Central memory CD4-positive, alpha-beta T cell (primary cell): ENCODE measurements at places on chromosomes 7 and 10.

GRCh38 chr7:76269895-76270294 lies 32.6 kb upstream of the HSPB1 start:
- no peak for DNase-seq

- no peak for DNase-seq
Observed at GRCh38 chr10:129140921-129141885, 325.8 kb upstream of the MGMT start.

DNA sequence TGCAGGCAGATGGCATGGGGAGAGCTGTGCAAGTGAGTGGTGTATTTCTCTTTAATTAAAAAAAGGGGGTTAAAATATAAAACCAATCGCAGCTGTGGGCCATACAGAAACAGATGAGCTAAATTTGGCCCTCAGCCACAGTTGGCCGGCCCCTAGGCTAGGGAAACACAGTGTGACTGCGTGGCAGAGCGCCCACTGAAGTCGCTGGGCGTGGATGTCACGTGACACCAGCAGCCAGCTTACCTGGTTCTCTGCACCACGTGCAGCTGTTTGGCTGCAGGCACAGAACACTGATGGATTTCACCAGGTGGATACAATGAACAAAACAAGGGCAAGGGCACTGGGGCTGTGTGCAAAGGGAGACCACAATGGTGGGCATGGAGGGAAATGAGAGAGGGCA lies 119.3 kb upstream of the ZNF746 start:
- no peak for DNase-seq

- DNase-seq: no peak
Observed at GRCh38 chr7:103387242-103387641, 39.8 kb downstream of the PSMC2 start.

DNA sequence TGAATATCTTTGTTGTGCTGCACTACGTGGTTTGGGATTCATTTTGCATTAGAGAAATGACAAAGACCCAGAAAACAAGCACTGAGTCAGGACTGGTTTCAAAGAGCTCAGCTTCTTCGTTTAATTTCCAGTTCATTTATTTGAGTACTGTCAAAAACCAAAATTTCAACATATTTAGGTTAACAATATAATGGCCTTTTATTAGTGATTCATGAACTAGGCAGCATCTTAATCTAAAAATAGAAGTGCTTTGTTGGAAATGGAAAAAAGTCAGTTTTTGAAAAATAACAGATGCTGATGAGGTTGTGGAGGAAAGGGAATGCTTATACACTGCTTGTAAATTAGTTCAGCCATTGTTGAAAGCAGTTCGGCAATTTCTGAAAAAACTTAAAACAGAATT lies 856.4 kb downstream of the LRMDA start:
- DNase-seq: no peak

- no peak for DNase-seq
Observed at GRCh38 chr10:65394502-65395297, 1531.1 kb upstream of the LRRTM3 start.

- no peak for DNase-seq
Observed at GRCh38 chr7:67518580-67518979, 521.9 kb downstream of the TYW1 start.

DNA sequence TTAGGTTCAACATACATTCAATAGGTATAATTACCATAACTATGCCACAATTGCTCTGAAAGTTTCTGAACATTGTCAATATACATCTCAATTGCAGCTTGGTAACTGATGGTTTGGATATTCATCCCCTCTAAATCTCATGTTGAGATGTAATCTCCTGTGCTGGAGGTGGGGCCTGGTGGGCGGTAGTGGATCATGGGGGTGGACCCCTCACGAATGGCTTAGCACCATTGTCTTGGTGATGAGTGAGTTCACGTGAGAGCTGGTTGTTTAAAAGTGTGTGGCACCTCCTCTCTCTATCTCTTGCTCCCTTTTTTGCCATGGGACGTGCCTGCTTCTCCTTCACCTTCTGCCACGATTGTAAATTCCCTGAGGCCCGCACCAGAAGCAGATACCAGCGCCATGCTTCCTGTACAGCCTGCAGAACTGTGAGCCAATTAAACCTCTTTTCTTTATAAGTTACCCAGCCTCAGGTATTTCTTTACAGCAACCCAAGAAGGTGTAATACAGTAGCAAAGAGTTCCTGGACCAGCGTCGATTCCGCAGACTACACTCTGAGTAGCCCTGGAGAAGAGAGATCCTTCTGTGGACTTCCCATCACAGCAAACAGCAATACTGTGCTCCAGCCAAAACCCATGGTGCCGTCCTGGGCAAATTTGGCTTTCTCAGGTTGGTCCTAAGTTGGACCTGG lies 83.8 kb upstream of the GRB10 start:
- DNase-seq: no peak

DNA sequence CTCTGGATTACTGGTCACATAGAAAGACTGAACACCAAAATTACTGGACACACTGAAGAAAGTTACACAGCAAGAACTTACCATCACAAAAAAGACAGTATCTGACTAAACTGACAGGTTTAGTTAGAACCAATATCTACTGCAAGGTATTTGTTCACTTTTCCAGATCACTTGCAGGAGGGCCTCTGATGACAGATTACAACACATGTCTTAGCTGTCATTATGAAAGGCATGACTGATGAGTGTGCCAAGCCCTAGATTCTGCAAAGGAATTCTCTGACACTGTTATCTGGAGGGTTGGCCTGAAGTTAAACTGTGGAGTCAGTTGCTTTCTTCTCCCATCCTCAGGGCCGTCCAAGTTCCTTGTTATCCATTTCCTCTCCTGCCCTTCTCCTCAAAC lies 242.7 kb downstream of the KIF20B start:
- no peak for DNase-seq

DNA sequence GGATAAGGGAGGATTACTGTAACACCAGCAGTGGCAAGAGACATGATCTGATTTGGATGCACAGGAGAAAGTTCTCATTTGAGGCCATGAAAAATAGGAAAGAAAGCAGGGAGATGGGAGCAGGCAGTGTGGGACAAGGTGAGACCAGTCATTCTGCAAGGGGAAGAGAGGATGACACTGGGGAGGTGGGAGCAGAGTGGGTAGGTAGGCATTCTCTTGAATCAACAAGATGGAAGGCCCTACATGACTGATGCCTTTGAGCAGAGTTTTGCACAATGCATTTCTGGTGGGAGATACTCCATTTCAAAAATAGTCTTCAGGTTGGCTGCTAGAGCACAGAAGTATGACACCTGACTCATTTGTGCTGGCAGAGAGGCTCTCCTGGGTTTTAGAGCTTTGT lies 10.5 kb downstream of the RPS24 start:
- no peak for DNase-seq

GRCh38 chr7:2360796-2361195 lies 6.2 kb downstream of the EIF3B start:
- no peak for DNase-seq

DNA sequence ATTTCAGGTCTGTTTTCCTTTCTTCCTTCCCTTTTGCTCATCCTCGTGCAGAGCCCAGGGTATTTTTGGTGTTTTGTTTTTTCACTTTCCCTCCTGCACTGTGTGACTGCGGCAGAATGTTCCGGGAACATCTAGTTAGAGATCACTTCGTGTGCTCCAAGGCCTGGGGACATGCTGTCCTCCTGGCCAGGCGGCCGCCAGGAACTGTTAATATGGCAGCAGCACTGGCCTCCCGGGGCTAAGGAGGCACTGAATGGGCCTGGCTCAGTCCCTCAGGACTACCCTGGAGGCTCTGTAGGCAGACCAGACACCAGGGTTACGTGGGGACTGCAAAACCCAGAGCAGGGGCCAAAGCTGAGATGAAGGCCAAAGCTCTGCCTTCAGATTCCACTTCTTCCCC lies 43.1 kb upstream of the TCF7L2 start:
- no peak for DNase-seq

DNA sequence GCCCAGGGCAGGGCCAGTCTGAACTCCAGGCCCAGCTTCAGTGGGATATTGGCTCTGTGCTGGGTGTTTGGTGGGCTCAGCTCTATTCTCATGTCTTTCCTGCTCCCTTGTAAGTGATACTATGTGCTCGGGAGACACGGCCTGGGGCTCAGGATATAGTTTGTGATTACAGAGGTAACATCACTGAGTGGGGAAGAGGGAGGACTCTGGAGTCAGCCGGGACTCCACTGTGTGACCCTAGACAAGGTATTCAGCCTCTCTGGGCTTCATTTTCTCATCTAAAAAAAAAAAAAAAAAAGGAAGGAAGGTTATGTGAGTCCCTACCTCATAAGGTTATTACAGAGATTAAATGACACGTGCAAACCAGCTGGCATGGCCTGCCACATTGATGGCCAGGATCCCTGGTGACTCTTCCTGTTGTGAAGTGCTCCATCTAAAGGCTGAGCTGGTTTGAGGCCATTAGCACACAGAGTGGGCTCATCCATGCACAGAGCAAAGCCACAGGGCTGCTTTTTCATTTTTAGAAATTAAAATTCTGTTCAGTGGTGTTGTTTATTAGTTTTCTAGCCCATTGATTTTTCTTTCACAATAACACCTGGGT lies 15.7 kb downstream of the SLC13A4 start:
- DNase-seq: no peak

DNA sequence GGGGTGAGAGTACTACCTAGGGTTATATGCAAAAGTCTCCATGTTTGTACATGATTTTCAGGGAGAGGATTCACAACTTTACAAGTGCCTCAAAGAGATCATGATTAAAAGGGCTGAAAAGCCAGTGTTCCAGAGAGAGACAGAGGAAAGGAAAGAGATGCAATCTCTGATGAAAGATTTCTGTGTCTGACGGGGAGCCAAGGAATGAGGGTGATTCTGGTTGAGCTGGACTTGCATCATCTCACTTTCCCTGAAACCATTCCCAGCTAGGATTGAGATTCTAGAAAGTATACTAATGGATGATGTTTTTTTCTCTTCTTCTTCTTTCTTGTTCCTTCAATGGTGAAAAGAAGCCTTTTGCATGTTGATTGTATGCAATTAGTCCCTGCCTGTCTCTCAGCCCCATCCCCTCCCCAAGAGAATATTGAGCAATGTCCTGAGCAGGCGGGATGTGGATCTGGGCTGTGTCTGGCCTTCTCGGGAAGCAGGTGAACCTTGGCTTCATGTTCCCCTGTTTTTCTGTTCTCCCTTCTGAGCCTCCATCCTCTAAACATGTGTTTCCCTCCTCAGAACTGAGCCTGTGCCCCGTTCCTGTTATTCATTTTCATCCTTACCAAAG lies 186.1 kb downstream of the ZNF365 start:
- DNase-seq: no peak

GRCh38 chr10:126448091-126448490 lies 59.8 kb upstream of the ADAM12 start:
- DNase-seq: no peak

- no peak for DNase-seq
Observed at GRCh38 chr7:130334274-130334673, 10.3 kb upstream of the CPA5 start.

- DNase-seq: no peak
Observed at GRCh38 chr7:111082351-111082750, 8.6 kb upstream of the LRRN3 start.
